ENCODE measurements at places on chromosomes 3 and 15. TPM values are rescaled to one million over a fixed set of nuclear protein-coding genes. Genes with fewer than 3 reads are reported as not detected.

DNA sequence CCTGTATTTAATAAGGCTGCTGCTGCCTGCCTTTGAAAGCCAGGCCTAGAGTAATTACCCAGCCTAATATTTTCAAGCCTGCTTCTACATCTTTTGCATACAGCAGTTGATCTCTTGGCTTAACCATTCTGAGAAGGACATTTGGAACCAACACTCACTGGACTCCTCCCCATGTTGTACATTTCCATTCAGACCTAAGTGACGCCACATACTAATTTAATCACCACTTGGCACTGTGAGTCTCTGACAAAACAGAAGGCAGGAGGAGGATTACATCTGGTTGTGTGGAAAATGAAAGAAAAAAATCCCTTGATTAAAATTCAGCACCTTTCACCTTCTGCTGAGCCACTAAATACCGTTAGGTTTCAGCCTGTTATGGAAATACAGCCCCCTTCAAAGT, 102.2 kb upstream of the ARRDC4 start:
- no peak for DNase-seq
- H3K4me1 ChIP-seq = no peaks in the 10 kb centered on the region
- H3K4me3 ChIP-seq = no peak overlapping the region
- H3K27me3 ChIP-seq = no peaks in the 10 kb centered on the region

DNA sequence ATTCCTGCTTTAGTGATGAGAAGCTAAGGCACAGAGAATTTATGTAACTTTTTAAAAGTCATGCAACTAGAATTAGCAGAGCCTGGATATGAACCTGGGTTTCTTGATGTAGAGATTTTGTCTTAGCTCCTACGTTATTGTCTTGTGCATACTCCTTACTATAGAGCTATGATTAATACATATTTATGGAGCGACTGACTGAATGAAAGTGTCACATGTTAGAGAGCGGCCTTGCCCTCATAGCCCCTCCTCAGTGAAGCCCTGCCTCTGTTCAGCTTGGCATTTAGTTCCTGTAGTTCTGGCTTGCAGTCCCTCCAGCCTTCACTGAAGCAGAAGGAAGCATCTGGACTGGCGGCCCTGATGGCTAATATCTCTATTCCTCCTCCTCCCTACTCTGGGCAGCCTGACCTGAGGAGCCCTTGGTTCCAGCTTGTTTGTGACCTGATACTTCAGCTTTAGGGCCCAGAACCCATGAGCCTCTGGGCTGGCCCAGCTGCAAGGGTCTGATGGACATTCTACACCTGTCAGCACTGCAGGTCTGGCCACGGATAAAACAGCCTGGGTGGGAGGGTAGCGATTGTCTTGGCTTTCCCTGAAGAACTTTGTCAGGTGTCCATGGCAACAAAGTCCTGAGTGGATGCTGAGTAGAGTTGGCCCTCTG, 13.4 kb upstream of the AGBL1 start:
- no peak for DNase-seq
- H3K4me3 ChIP-seq = no peak overlapping the region
- H3K4me1 ChIP-seq = no peaks in the 10 kb centered on the region
- H3K27ac ChIP-seq = no peak overlapping the region

Gene UBAP1L
- total RNA-seq = 0.99 TPM

DNA sequence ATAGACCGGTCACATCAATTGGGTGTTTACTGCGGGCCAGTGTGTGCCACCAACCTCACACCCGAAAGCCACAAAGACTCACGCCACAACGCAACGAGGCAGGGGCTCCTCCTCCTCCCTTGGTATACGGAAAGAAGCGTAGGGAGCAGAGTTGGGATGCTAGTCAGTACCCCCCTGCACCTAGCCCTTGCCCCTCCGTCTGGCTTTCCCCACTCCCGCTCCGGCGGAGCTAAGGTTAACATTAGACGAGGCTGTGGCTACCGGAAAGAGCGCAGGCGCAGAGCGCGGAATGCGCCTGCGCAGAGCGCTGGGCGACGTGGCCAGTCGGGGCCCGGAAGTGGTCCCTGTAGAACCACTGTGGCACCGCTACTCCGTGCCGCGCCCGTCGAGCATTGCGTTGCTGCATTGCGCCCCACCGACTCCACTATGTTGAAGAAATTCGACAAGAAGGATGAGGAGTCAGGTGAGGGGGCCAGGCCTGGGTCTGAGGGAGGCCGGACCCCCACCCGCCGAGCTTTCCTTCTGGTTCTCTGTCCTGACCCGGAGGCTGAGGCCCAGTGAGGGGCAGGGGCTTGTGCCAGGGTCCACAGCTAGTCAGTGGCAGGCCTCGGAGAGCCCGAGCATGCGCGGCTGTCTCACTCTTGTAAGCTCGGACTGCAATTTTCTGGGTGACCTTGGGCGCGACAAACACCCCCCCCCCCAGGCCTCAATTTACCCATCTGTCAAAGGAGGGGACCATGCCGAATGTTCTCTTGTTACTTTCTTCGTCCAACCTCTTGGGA, at the start of gene COPG1:
TSS of gene COPG1 (plus strand) at position 323 of the 782 bp plus-strand sequence. CDS start at position 427, 104 bp downstream.
- H3K4me3 ChIP-seq = peak within 1 kb of the TSS; percentile 89
- H3K4me1 ChIP-seq = peaks cover 19% of the 10 kb centered on the region
- no peaks in the 10 kb centered on the region for H3K27me3 ChIP-seq
- peak; percentile 76 for DNase-seq

GRCh38 chr3:64983583-64984359, 296.0 kb upstream of the ADAMTS9 start:
- H3K27ac ChIP-seq = no peak overlapping the region
- H3K36me3 ChIP-seq = no peaks in the 10 kb centered on the region
- H3K4me3 ChIP-seq = no peak overlapping the region
- no peaks in the 10 kb centered on the region for H3K27me3 ChIP-seq
- H3K4me1 ChIP-seq = no peaks in the 10 kb centered on the region

DNA sequence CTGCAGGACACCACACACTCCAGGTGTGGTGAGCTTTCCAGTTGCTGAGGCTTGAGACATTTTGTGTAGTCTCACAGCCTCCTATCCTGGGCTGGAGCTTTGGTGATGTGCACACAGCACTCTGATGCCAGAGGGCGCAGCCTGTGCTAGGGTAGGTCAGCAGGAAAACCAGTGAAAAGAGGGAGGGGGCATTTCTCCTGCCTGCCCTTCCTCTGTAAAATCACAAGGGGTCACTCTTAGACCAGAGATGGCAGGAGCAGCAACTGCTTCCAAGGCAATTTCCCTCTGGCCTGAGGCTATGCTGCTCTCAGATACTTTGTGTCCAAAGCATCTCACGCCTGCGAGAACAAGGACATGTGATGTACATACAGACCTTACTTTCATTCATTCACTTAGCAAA, 16.5 kb upstream of the MUSTN1 start:
- H3K36me3 ChIP-seq = peaks cover 6% of the 10 kb centered on the region
- peaks cover 3% of the 10 kb centered on the region for H3K4me1 ChIP-seq
- H3K27ac ChIP-seq = no peak overlapping the region
- no peaks in the 10 kb centered on the region for H3K27me3 ChIP-seq

DNA sequence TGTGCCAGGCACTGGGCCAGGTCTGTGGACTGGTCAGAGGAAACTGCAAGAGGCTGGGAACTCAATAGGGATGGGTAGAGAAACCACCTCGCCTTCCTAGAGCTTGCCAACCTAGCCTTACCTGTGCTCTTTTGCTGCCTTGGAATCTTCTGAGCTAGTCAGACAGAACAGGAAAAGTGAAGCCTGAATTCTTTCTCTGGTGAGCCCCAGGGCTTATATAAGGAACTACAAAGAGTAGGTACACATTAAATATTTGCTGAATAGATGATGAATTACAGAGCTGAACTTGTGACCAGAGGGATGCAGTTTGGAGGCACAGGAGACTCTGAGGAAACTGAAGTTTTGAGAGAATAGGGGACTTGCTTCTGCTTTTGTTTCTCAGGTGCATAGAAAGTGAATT, 15.6 kb upstream of the FBXW12 start:
- no peak overlapping the region for H3K27ac ChIP-seq
- no peaks in the 10 kb centered on the region for H3K27me3 ChIP-seq
- DNase-seq = no peak
- no peaks in the 10 kb centered on the region for H3K4me1 ChIP-seq
- no peaks in the 10 kb centered on the region for H3K36me3 ChIP-seq
- no peak overlapping the region for H3K4me3 ChIP-seq

DNA sequence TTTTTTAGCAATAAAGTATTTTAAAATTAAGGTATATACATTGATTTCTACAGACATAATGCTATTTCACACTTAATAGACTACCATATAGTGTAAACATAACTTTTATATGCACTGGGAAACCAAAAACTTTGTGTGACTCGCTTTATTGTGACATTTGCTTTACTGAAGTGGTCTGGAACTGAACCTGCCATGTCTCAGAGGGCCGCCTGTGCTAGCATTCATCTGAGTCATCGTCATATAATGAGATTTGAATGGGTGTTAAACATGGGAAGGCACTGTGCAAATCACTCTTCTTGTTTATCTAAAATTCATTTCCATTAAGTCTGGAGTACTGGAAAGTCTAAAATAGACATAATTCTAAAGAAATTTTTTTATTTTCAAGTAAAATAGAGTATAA, 12.9 kb downstream of the EIF2AK4 start:
- peaks cover 6% of the 10 kb centered on the region for H3K4me1 ChIP-seq
- H3K36me3 ChIP-seq = peaks cover 14% of the 10 kb centered on the region
- no peak overlapping the region for H3K27ac ChIP-seq
- no peak overlapping the region for H3K4me3 ChIP-seq
- DNase-seq = peak; percentile 42

Gene CYP8B1
- total RNA-seq = not detected

DNA sequence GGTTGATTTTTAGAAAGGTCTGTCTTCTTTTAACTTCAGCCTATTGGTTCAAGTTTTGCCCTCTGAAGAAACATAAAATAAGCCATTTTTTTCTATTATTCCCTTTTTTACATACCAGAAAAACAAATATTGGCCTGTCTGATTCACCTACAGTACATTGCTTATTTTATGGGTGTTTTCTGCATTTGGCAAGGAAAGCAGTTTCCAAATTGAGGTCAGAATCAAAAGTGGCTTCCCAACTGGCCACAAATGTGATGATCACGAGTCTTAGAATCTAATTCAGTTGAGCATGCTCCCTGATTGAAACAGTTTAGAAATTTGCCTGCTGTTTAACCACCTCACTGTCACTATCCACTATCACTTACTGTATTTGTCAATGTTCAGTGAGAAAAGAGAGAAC, 106.9 kb upstream of the CHMP2B start:
- no peaks in the 10 kb centered on the region for H3K36me3 ChIP-seq
- H3K27me3 ChIP-seq = no peaks in the 10 kb centered on the region
- H3K4me1 ChIP-seq = no peaks in the 10 kb centered on the region
- H3K4me3 ChIP-seq = no peak overlapping the region

- peaks cover 8% of the 10 kb centered on the region for H3K4me1 ChIP-seq
- peak; percentile 54 for DNase-seq
- no peak overlapping the region for H3K4me3 ChIP-seq
- no peak overlapping the region for H3K27ac ChIP-seq
These were observed 2.6 kb upstream of the TMCO5A start for GRCh38 chr15:37931868-37932267.

GRCh38 chr3:49427586-49427985, 1.5 kb downstream of the NICN1 start:
- H3K36me3 ChIP-seq = peaks cover 2% of the 10 kb centered on the region
- peaks cover 6% of the 10 kb centered on the region for H3K4me1 ChIP-seq
- no peak for DNase-seq

Gene GOLGA8J
- total RNA-seq = not detected

Gene FOXB1
- total RNA-seq = not detected

- H3K4me1 ChIP-seq = no peaks in the 10 kb centered on the region
- DNase-seq = no peak
These were observed 63.4 kb upstream of the FEZF2 start for GRCh38 chr3:62436785-62437184.

Gene P2RY1
- total RNA-seq = 7.6 TPM

GRCh38 chr3:128226795-128227395, 73.6 kb downstream of the EEFSEC start:
- H3K27me3 ChIP-seq = no peaks in the 10 kb centered on the region
- no peaks in the 10 kb centered on the region for H3K36me3 ChIP-seq
- H3K4me1 ChIP-seq = no peaks in the 10 kb centered on the region
- no peak overlapping the region for H3K4me3 ChIP-seq

Gene GRK7
- total RNA-seq = not detected

- peaks cover 2% of the 10 kb centered on the region for H3K36me3 ChIP-seq
- peaks cover 5% of the 10 kb centered on the region for H3K4me1 ChIP-seq
- H3K27me3 ChIP-seq = no peaks in the 10 kb centered on the region
These were observed 199.7 kb downstream of the AKAP13 start for GRCh38 chr15:85579957-85580694.

Gene MFN1
- total RNA-seq = 44.9 TPM

Gene IL17RB
- 0.33 TPM for total RNA-seq

GRCh38 chr3:29668728-29669127, 387.9 kb downstream of the RBMS3 start:
- no peak overlapping the region for H3K27ac ChIP-seq
- no peak for DNase-seq
- no peaks in the 10 kb centered on the region for H3K4me1 ChIP-seq
- no peak overlapping the region for H3K4me3 ChIP-seq
- H3K36me3 ChIP-seq = no peaks in the 10 kb centered on the region
- no peaks in the 10 kb centered on the region for H3K27me3 ChIP-seq

Gene NRROS
- under 0.01 TPM for total RNA-seq

Gene NMNAT3
- 2.8 TPM for total RNA-seq

- no peaks in the 10 kb centered on the region for H3K27me3 ChIP-seq
- H3K36me3 ChIP-seq = no peaks in the 10 kb centered on the region
- no peak overlapping the region for H3K27ac ChIP-seq
- peak; percentile 83 for DNase-seq
- no peak overlapping the region for H3K4me3 ChIP-seq
These were observed 23.0 kb downstream of the CMTM7 start for GRCh38 chr3:32414522-32415202.

DNA sequence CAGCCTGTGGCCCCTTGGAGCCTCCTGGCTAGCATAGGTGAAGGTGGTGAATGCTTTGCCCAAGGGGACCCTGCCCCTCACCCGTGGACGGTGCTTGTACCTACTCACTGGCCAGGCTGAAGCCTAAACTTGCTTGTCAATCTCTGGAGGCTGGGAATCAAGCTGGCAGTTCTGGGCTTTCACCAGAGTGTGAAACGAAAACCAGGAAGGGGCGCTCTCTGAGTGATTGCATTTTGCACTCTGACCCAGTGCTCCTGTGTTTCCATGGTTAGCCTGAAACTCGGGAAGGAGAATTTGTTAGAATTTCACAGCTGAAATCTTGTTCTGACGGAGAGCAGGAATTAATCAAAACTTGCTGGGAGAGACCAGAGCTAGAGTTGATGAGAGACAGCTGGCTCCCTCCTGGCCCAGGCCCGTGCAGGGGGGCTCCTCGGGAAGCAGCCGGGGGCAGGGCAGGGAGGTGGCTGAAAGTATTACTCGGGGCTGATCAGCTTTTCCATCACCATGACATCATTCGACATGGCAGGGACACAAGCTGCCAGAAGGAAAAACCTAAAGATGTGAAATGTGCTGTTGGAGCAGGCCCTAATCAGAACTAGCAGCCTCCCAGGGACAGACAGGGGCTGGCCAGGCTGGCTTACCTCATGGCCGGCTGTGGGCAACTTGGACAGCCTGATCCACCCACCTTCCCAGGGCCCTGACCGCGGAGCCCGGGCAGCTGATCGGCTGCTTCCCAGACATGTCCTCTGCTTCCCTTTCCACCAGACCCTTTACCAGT, 323.6 kb upstream of the CTDSPL start:
- DNase-seq = peak; percentile 56
- H3K4me3 ChIP-seq = no peak overlapping the region
- no peaks in the 10 kb centered on the region for H3K4me1 ChIP-seq
- H3K27ac ChIP-seq = no peak overlapping the region
- no peaks in the 10 kb centered on the region for H3K27me3 ChIP-seq
- no peaks in the 10 kb centered on the region for H3K36me3 ChIP-seq

Gene ANKDD1A
- total RNA-seq = 6.7 TPM

All from fibroblast of lung (primary cell).